ENCODE measurements at places on chromosomes 7 and 10. TPM values are rescaled to one million over a fixed set of nuclear protein-coding genes. Genes with fewer than 3 reads are reported as not detected.

DNA sequence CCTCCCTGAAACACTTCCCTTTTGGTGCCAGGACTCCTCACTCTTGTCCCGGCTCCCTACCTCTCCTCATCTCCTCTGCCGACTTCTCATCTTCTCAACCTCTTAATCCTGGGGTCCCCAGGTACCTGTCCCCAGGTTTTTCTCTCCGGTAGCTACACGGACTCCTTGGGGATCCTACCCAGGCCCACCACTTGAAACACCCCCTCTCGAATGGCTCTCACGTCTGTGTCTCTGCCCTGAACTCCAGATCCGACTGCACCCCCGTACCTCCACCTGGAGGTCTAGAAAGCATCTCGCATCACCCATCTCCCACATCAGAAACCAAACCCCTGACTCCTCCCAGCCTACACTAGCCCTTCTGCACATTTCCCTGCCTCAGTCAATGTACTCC is 4.8 kb downstream of the TBATA start:
- no peaks in the 10 kb centered on the region for H3K4me1 ChIP-seq
- H3K27me3 ChIP-seq, result peaks cover 3% of the 10 kb centered on the region
- no peak overlapping the region for H3K4me3 ChIP-seq
- H3K36me3 ChIP-seq, result no peaks in the 10 kb centered on the region
- peak; percentile 10 for DNase-seq

- H3K4me1 ChIP-seq, result no peaks in the 10 kb centered on the region
- DNase-seq, result no peak
- H3K27ac ChIP-seq, result no peak overlapping the region
- H3K36me3 ChIP-seq, result no peaks in the 10 kb centered on the region
- no peak overlapping the region for H3K4me3 ChIP-seq
- no peaks in the 10 kb centered on the region for H3K27me3 ChIP-seq
These were observed 91.5 kb downstream of the XPNPEP1 start for GRCh38 chr10:109831846-109832245.

DNA sequence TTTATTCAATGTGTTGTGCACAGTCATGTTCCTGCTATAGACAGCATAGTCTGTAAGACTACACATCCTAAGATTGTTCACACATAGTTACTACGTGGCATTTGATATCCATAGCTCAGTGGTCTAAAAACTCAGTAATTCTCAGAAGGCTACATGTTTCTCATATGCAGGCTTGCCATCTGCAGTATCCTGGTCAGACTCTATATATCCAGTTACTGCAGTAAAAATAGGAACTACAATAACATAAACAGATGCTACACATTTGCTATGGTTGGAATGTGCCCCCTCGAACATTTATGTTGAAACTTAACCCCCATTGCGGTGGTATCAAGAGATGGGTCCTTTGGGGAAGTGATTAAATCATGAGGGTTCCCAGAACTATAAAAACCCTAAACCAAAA is 1377.8 kb upstream of the LRRTM3 start:
- no peaks in the 10 kb centered on the region for H3K27me3 ChIP-seq
- H3K36me3 ChIP-seq, result no peaks in the 10 kb centered on the region
- DNase-seq, result no peak

DNA sequence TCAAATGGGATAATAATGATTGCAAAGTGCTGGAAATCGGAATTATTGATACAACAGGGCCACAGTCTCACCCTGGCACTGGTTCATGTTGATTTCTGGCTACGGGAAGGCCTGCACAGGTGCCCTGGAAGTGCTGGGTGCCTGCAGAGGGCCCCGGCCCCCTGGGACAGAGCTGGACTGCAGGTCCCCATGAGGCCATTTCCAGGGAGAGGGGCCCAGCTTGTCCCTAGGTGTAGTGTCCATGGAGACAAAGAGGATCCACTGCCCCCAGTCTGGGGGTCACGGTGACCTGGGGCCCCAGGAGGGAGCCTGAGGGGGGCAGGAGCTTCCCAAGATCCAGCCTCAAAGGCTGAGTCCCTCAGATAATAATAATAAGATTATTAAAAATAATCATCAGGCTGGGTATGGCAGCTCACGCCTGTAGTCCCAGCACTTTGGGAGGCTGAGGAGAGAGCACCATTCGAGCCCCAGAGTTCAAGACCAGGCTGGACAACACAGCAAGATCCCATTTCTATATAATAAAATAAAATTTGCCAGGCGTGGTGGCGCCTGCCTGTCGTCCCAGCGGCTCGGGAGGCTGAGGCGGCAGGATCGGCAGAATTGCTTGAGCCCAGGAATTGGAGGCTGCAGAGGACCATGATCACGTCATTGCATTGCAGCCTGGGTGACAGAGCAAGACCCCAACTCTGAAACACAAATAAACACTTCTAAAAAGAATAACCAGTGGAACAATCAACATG is 98.1 kb downstream of the MICALL2 start:
- peaks cover 29% of the 10 kb centered on the region for H3K27me3 ChIP-seq
- H3K27ac ChIP-seq, result no peak overlapping the region
- no peak overlapping the region for H3K4me3 ChIP-seq
- no peak for DNase-seq
- H3K36me3 ChIP-seq, result no peaks in the 10 kb centered on the region
- H3K4me1 ChIP-seq, result no peaks in the 10 kb centered on the region

GRCh38 chr10:126109893-126110292 is 213.5 kb downstream of the FANK1 start:
- no peaks in the 10 kb centered on the region for H3K27me3 ChIP-seq
- DNase-seq, result no peak
- no peak overlapping the region for H3K4me3 ChIP-seq
- peak overlapping the region; percentile 44 for H3K27ac ChIP-seq

DNA sequence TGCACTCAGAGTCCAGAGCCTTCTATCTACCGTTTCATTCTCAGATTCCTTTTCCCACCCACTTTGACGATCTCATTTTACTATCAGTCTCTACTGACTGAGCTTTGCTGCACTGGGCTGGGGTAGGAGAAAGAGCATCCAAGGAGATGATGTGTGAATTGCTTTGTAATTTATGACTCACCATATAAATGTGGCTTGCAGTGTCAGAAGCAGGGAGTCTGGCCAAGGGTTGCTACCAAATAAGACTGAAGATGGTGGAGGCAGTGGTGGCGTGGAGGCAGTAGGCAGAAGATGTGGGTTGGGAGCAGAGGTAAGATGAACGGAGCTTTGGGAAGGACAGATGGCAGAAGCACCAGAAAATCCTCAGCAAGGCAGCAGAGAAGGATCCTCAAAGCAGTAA is 73.3 kb upstream of the AGK start:
- H3K4me3 ChIP-seq, result no peak overlapping the region
- no peaks in the 10 kb centered on the region for H3K4me1 ChIP-seq
- no peaks in the 10 kb centered on the region for H3K36me3 ChIP-seq
- no peak overlapping the region for H3K27ac ChIP-seq

DNA sequence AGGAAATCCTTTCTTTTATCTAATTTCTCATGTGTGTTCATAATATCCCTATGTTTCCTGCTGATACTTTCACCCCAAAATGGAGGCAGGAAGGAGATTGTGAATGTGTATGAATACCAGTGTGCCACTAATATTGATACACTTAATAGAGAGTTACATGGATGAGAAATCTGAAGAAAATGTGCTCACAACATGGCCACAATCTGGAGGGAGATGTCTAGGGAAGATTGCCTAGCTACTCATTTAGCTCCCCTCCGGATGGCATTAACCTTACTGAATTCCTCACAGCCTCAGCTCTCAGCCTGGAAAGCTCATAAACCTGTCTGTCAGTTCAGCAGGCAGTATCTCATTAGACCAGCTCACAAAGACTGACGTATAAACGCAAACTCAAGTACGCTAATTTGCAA is 23.4 kb upstream of the DMTF1 start:
- DNase-seq, result no peak
- no peaks in the 10 kb centered on the region for H3K27me3 ChIP-seq
- no peaks in the 10 kb centered on the region for H3K36me3 ChIP-seq
- H3K27ac ChIP-seq, result no peak overlapping the region
- H3K4me3 ChIP-seq, result no peak overlapping the region

DNA sequence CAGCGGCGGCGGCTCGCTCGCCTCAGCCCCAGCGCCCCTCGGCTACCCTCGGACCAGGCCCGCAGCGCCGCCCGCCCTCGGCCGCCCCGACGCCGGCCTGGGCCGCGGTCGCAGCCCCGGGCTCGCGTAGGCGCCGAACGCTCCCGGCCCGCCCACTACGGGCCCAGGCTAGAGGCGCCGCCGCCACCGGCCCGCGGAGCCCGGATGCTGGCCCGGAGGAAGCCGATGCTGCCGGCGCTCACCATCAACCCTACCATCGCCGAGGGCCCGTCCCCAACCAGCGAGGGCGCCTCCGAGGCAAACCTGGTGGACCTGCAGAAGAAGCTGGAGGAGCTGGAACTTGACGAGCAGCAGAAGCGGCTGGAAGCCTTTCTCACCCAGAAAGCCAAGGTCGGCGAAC is 18.2 kb upstream of the TSPAN33 start:
- H3K4me1 ChIP-seq, result no peaks in the 10 kb centered on the region
- H3K4me3 ChIP-seq, result no peak overlapping the region
- H3K27me3 ChIP-seq, result no peaks in the 10 kb centered on the region
- no peak overlapping the region for H3K27ac ChIP-seq

DNA sequence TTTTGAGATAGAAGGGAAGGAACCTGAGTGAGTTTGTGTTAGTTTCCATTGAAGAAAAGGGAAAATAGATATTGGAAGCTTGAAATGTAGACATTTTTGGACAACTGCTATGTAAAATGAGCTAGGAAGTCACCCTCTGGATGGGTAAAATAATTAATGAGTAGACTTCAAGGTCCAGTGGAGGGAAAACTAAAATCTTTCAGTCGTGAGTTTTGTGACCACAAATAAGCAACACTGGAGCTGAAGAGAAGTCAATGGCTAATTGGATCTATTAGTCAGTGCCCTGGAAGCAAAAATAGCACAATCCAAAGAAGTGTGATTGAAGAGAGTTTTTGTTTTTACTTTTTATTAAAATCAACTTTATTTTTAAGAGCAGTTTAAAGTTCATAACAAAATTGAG is 123.4 kb downstream of the MYO3A start:
- no peak for DNase-seq
- no peaks in the 10 kb centered on the region for H3K27me3 ChIP-seq
- no peaks in the 10 kb centered on the region for H3K4me1 ChIP-seq
- H3K4me3 ChIP-seq, result no peak overlapping the region

DNA sequence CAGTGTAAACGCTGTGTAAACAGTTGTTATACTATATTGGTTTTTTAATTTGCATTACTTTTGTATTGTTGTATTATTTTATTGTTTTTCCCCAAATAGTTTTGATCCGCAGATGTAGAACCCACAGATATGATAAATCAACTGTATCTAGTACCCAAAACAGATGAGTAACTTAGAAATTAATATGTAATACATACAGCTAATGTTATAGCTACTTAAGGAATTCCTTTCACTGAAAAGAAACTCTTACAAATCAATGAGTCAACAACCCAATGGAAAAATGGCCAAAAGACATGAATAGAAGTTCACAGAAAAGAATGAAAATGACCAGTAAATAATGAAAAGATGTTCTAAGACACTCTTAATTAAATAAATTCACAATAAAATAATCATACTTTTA is 32.3 kb upstream of the ARL4A start:
- no peaks in the 10 kb centered on the region for H3K36me3 ChIP-seq
- no peaks in the 10 kb centered on the region for H3K27me3 ChIP-seq
- no peaks in the 10 kb centered on the region for H3K4me1 ChIP-seq
- H3K4me3 ChIP-seq, result no peak overlapping the region

DNA sequence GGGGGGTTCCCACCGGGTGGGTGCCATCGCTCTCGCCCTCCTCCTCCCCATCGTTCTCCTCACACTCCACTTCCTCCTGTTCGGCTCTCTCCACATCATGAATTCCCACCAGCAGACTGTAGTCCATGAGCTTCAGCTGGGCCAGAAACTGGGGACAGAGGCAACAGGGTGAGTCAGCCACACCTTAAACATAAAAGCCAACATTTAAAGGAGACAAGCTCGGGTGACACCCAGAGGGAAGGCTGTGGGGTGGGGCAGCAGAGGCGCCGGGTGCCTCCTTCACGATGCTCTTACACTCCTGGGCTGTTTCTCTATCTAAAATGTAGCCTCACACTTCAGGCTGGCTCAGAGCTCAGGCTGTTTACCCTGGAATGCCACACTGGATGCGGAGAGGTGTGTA is 172.5 kb downstream of the PIP4K2A start:
- no peaks in the 10 kb centered on the region for H3K36me3 ChIP-seq
- H3K27ac ChIP-seq, result no peak overlapping the region
- no peak overlapping the region for H3K4me3 ChIP-seq
- H3K27me3 ChIP-seq, result no peaks in the 10 kb centered on the region
- no peaks in the 10 kb centered on the region for H3K4me1 ChIP-seq

GRCh38 chr7:91655656-91656055 is 224.8 kb downstream of the MTERF1 start:
- no peaks in the 10 kb centered on the region for H3K36me3 ChIP-seq
- H3K4me1 ChIP-seq, result no peaks in the 10 kb centered on the region
- H3K27ac ChIP-seq, result no peak overlapping the region
- no peak overlapping the region for H3K4me3 ChIP-seq

- H3K36me3 ChIP-seq, result no peaks in the 10 kb centered on the region
- no peaks in the 10 kb centered on the region for H3K4me1 ChIP-seq
- H3K4me3 ChIP-seq, result no peak overlapping the region
These were observed 526.7 kb upstream of the NRP1 start for GRCh38 chr10:33861016-33861704.

DNA sequence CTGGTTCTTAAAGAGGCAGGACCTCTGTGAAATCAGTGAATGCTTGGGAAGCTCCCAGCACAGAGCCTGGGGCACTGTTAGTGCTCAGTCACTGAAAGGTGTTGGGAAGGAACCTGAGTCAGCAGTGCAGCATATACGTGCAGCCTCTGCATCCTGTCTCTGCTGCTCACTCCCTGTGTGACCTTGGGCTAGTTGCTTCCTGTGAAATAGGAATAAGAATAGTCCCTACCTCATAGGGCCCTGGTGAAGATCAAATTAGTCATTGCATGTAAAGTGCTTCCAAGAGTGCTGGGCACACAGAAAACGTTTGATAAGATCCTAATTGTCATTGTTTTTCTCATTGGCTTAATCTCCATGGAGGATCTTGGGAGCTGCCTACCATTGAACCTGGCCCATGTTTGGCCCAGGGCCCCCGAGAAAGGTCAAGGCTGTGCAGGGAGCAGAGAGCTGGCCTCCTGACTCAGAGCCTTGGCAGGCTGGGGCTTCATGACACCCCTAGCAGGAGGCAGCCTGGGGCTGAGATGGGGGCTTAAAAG is 73.3 kb upstream of the COL13A1 start:
- H3K27me3 ChIP-seq, result no peaks in the 10 kb centered on the region
- no peak for DNase-seq
- H3K27ac ChIP-seq, result peak overlapping the region; percentile 12
- H3K36me3 ChIP-seq, result no peaks in the 10 kb centered on the region

Gene SLC26A3
- total RNA-seq, result not detected

Gene GARIN1A
- total RNA-seq, result 0.96 TPM

Gene CASTOR2
- total RNA-seq, result 7.8 TPM

Gene ADRB1
- 2.4 TPM for total RNA-seq

Gene BPGM
- 12.3 TPM for total RNA-seq

Gene CFAP46
- total RNA-seq, result 0.73 TPM

Gene OR13A1
- total RNA-seq, result not detected

Gene SLC18A2
- total RNA-seq, result 2.1 TPM
